ENCODE measurements at places on chromosomes 4 and X.
A peak's percentile ranks its signal among the peaks of the same experiment; 100 is the strongest.

DNA sequence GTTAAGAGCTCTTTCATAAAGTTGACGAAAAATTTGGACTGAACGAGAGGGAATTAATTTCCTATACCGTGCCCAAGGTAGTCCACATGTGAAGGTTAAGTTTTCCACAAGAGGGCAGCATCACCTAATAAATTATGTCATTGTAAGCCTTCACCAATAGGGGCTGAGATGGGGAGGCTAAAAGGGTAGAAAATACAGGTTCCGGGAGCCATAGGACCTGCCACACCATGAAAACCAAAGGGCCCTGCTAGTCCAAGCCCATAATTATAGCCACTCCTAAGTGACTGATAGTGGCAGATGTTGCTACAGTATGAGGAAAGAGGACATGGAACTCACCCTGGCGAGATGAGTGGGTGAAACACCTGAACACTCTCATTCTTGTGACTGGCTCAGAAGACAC, 122.2 kb downstream of the SHROOM4 start:
- DNase-seq: peak; percentile 37

DNA sequence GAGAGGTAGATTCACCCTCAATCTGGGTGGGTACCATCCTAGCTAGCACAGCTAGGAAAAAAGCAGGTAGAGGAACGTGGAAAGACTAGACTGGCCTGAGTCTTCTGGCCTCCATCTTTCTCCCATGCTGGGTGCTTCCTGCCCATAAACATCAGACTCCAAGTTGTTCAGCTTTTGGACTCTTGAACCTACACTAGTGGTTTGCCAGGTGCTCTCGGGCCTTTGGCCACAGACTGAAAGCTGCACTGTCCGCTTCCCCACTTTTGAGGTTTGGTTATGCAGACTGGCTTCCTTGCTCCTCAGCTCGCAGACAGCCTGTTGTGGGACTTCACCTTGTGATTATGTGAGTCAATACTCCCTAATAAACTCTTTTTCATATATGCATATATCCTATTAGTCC, 36.4 kb upstream of the UGT2B4 start:
- DNase-seq: no peak

DNA sequence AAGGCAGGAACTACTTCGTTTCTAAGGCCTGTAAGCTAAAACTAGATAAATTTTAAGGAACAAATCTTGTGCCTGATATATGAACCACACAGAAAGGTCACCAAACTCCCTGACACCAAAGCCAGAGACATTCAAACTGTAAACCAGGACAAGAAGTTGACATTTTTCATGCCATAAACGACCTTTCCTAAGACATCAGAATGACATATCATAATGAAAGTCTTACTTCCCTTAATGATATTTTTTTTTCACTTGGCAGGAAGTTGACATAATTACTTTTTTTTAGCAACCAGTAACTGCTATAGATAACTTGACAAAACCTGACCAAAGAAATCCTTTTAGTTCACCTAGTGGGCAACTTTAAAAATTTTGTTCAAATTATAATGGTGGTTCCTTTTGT, 231.5 kb upstream of the AGTR2 start:
- DNase-seq: no peak

GRCh38 chrX:18415386-18415785, 10.0 kb upstream of the CDKL5 start:
- no peak for DNase-seq

DNA sequence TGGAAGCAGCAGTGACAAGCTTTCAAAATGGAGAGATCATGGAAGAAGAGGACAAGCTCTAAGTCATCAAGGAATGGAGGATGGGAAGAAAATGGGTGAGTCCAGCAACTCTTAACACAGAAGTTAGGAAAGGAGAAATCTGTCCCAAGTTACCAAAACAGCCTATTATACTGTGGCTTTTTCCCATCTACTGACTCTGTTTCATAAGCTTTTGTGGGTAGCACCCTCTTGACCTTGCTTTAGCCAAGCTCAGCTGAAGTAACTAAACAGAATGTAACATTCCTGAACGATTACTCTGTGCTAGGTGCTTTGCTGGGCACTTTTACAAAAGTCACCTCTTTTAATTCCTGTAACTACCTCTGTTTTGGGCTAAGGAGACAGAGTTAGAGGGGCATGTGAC, 54.9 kb downstream of the MAP7D2 start:
- peak; percentile 68 for DNase-seq

DNA sequence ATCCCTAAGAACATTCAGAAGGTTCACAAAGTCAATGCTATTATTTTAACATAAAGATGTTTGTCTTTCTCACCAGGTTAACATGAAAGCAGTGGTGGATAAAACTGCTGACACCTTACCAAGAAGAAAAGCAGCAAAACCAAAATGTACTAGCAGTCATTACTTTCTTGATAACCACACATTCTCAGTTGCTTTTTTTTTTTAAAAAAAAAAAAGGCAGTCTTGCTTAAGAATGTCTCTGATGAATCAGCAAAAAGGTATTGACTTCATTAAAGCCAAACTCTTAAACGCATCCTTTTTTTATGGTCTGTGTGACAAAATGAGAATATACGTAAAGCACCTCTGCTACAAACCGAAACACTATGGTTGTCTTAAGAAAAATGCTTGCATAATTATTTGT, 31.9 kb downstream of the CDKL2 start:
- peak; percentile 55 for DNase-seq

DNA sequence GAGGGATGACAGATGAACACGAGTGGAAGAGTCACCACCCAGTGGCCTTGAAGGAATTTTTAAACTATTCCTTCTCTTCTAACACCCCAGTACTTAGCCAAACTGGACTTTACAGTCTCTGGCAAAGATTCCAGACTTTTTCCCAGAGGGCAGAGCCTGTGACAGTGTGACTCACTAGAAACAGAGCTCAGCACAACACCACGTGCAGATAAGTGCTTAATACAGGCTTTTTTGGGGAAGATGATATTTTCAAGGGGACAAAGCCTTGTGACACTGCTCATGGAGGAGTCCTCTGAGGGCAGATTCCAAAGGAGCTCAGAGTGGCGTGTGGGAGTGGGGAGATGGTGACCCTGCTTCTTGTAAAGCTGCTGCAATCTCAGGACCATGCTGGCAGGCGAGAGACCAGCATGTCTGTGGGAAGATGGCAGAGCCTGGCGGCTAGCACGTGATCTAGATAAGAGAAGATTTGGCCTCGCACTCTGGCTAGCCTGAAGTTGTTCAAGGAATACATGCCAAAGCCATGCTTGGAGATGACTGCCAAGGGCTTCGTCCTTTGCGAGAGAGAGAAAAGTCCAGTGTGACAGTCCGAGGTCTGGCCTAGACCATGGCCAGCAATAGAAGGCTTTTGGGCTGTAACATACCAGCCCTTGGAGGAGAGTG, 2.4 kb downstream of the RAB33A start:
- peak; percentile 44 for DNase-seq

GRCh38 chr4:188911199-188911598, 772.0 kb downstream of the TRIML1 start:
- no peak for DNase-seq

DNA sequence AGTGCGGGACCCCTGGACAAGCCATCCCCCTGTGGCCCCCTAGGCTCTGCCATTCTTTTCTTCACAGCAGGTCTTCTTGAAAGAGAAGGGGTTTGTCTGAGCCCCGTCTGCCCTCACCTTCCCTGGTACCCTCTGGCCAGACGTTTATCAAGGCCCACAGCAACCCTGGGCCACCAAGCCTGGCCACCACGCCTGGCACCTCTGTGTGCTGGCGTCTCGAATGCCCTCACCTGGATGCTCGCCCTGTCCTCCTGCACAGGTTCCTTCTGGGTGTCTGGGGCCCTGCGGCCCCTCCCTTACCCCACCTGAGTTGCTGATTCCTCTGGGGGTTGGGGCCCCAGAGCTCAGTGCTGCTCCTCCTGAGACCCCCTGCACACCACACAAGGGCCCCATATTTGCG, 25.1 kb downstream of the ADRA2C start:
- no peak for DNase-seq

Measured in astrocyte of the spinal cord (primary cell).